ENCODE measurements at places on chromosomes 7 and 10. TPM values are rescaled to one million over a fixed set of nuclear protein-coding genes. Genes with fewer than 3 reads are reported as not detected.

PRKAR2B gene
- 4.1 TPM for total RNA-seq

OR6B1 gene
- total RNA-seq, result not detected

IFIT2 gene
- total RNA-seq, result 1.7 TPM

MASTL gene
- 28.9 TPM for total RNA-seq

ACTL6B gene
- total RNA-seq, result not detected

CYP2C8 gene
- total RNA-seq, result 0.07 TPM

POT1 gene
- 20.2 TPM for total RNA-seq

HOGA1 gene
- 10.8 TPM for total RNA-seq

GPER1 gene
- 0.81 TPM for total RNA-seq

MMP21 gene
- not detected for total RNA-seq

AGFG2 gene
- total RNA-seq, result 10.9 TPM

TET1 gene
- 0.52 TPM for total RNA-seq

- no peak for DNase-seq
Observed at GRCh38 chr7:2471022-2471329, 5.2 kb downstream of the GRIFIN start.

DNA sequence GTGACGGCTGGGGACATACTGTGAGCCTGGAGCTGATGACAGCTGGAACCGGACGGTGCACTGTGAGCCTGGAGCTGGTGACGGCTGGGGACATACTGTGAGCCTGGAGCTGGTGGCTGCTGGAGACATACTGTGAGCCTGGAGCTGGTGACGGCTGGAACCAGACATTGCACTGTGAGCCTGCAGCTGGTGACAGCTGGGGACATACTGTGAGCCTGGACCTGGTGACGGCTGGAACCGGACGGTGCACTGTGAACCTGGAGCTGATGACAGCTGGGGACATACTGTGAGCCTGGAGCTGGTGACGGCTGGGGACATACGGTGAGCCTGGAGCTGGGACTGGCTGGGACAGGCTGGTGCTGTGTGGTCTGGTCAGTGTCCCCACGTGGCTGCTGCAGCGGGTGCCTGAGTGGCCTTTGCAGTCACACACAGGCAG, 47.9 kb downstream of the PTPRN2 start:
- DNase-seq, result no peak

GRCh38 chr10:108877095-108877561, 1046.2 kb downstream of the XPNPEP1 start:
- DNase-seq, result no peak

- DNase-seq, result no peak
Observed at GRCh38 chr10:4285121-4285520, 500.1 kb upstream of the KLF6 start.

GRCh38 chr10:44466236-44466635, 81.3 kb upstream of the CXCL12 start:
- no peak for DNase-seq

- peak; percentile 98 for DNase-seq
Observed at GRCh38 chr7:116776610-116777289, 85.6 kb upstream of the CAPZA2 start.

GRCh38 chr7:48101352-48101751, 12.3 kb downstream of the UPP1 start:
- no peak for DNase-seq

- no peak for DNase-seq
Observed at GRCh38 chr10:65176994-65177393, 1655.8 kb downstream of the REEP3 start.

DNA sequence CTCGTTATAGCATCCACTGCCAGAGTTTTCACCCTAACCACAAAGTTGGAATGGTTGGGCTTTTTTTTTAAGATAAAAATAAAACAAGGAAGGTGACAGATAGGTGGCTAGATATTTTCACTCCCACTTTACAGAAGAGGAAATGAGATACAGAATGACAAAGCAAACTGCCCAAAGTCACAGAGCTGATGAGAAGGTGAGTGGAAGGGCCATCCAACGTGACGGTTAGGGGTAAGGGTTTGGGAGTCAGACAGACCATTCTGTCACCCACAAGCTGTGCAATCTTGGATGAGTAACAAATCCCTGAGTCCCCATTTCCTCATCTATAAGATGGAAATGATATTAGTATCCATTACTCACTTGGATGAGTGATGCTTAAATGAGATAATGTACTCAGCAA, 106.9 kb upstream of the PDLIM1 start:
- DNase-seq, result no peak

DNA sequence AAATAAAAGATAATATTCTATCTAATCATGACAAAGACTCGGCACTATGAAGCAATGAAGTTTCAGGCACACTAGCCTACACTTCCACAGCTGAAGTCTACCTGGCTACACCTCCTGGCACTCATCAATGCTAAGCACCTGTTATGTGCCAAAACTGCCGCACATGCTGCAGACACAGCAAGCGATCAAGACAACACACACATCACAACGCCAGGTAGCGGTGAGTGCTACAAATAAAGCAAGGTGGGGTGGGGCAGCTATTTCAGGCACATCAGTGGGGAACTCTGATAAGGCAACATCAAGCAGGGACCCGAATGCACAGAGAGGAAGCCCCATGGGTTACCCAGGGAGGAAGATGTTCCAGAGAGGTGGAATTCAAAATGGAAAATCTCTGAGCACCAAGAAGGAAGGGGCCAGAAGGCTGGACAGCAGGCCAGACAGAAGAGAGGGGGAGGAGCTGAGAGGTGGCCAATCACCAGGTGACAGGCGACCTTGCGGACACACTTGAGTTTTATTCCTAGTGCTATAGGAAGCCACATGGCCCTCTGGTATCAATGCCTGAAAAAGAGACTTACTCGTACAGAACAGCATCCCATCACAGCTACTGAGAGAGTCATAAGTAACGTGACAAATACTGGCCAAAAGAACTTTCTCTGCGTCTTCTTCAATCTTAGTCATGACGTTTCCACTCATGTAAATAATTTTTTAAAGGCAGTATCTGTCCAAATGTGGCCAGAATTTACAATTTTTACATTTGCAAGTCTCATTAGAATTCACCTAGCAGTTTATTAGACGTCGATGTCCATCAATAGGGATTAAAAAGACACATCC, 8.0 kb downstream of the PSAP start:
- DNase-seq, result no peak

DNA sequence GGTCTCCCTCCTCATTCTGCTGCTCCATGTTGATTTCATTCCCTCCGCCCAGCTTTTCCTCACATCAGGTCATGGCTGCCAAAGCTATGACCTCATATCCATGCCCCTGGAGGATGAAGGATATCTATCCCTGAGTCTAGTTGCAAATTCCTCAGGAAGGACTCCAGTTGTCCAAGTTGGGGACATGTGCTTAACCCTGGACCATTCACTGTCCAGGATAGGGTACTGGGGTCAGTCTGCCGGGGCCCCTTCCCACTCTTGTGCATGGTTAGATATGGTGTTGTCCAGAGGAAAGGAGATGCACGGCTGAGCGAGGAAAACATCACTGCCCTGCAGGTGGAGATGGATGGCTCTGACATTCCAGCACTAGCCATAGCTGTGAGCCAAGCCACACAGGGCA, 51.9 kb upstream of the COMTD1 start:
- DNase-seq, result no peak

DNA sequence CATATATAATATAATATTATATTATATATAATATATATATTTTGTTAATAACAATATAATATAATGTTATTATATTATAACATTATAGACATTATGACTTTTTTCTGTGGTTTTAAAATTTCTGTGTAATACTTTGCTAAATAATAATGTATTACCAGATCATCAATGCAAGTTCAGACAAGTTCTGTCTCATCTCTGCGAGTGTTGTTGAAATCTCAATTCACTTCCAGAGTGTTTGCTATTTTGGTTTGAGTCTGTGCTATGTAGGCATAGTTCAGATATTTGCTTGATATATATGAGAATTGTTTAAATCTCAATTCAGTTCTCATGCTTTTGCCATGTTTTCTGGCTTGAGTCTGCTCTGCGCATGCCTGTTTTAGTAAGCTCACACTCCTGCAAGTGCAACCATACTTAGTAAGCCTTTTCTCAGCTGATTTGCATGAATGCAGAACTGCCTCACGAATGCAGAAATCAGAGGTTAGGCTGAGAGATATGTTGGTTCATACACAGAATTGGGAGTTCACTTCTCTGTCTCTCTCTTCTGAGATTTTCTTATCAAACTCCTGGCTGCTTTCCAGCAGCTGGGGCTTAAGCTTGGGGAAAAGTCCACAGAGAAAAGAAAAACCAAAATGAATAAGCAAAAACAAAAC, 830.2 kb upstream of the SORCS1 start:
- no peak for DNase-seq

GRCh38 chr10:13593535-13593934, 6.8 kb downstream of the PRPF18 start:
- DNase-seq, result no peak

- no peak for DNase-seq
Observed at GRCh38 chr7:112140600-112140999, 65.6 kb downstream of the DOCK4 start.

DNA sequence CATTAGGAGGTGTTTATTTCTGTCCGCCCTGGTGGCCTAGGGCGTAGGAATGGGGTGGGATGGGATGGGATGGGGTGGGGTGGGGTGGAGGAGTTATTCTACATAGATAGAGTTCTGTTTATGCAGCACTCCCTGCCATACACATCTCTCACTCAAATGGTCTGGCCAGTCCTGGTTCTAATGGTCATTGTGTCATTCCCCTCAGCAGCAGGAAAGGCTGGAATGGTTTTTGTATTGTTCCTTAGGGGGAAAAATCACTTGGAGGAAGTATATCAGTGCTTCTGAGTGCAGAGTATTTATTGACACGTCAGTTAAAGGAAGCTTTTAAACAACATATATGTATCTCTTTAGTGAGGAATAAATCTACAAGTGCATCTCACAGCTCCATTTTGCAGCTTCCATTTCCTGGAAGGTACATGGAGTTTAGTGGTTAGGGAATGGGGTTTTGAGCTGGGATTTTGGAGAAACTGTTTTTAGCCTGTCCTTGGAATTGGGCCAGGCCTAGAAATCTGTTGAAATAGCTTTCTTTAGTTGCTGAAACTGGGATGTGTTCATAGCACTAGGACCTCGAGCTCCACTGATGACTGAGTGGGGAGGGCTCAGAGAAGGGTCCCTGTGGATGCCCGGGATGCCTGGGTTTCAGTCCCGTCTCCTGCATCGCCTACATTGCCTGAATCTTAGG, 8.3 kb downstream of the TSPAN14 start:
- DNase-seq, result no peak

DNA sequence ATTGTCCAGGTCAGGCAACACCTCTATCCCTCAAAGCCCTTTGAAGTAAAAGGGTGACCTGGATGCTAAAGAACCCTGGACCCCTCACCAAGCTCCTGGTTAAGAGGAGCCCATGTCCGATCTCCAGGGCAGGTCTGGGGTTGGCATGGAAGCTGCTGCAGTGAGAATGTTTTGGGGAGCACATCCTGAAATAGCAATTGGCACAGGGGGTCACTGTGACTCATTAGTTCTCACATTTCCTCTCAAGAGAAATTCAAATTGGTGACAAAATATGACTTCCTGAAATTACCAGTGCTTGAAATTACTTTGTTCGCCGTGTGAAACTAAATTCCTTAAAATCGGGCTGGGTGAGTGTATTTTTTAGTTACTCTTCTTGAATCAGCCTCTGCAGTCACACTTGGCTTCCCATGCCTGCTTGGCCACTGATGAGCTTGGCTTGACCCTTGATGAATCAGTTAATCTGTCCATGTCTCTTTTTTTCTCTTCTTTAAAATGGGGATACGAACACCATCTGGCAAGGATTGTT, 18.8 kb upstream of the ARHGAP22 start:
- DNase-seq, result peak; percentile 86

DNA sequence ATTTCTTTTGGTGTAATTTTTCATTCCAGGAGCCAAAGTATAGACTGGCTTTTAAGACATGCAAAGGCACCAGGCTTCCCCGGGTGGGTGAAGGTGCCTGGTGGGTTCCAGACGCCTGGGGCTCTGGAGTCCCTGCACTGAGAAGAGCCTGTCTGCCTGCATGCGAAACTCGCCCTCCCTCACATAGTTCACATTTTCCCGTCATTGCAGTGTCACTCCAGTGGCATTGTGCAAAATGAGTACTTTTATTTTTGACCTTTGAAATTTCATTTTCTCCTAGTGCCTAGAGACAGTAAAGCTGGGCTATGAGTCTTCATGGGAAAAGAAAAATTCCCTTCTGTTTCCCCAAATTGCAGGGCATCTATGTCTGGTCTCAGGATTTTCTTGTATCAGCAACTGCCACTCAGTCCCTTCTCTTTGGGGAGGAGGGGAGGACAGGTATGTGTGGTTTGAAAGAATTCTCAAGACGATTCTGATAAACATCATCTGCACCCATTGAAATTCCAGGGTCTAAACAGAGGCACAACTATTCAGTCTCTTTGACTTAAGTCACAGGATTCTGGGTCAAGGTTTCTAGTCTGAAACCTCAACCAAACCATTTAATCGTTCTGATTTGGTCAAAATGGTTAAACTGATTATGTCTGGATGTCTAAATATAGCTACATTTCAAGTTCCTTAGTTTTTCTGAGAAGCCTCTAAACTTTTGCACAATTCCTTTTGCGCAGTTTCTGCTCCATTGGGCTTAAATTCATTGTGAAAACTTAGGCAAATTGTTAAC, 107.8 kb downstream of the CYP26A1 start:
- no peak for DNase-seq

- DNase-seq, result no peak
Observed at GRCh38 chr10:129637846-129638245, 170.8 kb downstream of the MGMT start.

- DNase-seq, result no peak
Observed at GRCh38 chr10:35300063-35300699, 36.1 kb upstream of the CCNY start.

- no peak for DNase-seq
Observed at GRCh38 chr7:75559355-75559975, 67.3 kb downstream of the SPDYE5 start.

DNA sequence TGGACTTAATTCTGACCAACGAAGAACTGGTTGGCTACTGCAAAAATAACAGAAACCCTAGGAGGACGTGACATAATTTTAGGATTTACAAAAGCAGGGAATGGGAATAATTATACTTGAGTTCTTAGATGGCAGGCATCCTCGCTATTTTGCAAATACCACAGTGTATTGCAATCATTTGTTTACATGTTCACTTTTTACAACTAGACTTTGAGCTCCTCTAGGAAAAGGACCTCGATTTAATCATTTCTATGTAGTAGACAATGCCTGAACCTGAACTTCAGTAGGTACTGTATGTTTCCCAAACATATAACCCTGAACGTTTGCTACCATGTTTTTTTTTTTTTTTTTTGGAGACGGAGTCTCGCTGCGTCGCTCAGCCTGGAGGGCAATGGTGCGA, 137.7 kb downstream of the CNOT4 start:
- DNase-seq, result no peak

All from epithelial cell of proximal tubule (primary cell).